AG20443 (cell line): ENCODE measurements at places on chromosomes 5 and 9.

DNA sequence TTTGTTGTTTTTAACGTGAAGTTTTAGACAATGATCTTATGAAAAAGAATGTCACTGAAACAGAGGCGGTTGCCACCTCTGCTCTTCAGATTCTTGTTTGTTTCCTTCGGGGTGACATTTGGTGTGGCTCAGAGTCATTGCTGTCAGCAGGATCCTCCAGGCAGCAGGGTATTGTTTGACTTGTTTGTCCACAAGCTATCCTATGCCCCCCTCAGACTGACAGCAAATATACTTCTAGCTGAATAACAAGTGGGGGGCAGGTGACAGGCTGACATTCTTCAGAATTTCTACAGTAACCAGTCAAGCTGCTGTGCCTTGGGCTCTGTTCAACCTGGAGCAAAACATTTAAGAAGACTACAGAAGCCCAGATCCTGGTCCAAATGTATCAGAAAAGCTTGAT is 383.3 kb downstream of the YTHDC2 start:
- DNase-seq, result no peak

GRCh38 chr9:99140685-99141314 is 35.9 kb downstream of the TGFBR1 start:
- DNase-seq, result peak; percentile 71

DNA sequence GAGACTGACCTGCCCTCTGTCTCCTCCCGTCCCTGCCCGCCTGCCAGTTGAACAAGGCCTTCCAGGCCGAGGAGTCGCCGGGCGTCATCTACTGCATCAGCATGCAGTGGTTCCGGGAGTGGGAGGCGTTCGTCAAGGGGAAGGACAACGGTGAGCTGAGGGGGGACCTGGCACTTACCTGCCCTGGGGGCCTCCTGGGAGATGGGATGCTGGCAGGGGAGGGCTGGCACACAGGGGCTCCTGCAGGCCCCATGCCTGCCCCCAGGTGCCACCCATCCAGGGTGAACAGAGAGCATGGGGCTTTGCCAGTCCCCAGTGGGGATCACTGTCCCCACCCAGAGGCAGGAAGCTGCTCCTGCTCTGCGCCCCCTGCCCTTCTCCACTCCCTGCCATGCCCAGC is 43.0 kb downstream of the USP20 start:
- DNase-seq, result no peak

DNA sequence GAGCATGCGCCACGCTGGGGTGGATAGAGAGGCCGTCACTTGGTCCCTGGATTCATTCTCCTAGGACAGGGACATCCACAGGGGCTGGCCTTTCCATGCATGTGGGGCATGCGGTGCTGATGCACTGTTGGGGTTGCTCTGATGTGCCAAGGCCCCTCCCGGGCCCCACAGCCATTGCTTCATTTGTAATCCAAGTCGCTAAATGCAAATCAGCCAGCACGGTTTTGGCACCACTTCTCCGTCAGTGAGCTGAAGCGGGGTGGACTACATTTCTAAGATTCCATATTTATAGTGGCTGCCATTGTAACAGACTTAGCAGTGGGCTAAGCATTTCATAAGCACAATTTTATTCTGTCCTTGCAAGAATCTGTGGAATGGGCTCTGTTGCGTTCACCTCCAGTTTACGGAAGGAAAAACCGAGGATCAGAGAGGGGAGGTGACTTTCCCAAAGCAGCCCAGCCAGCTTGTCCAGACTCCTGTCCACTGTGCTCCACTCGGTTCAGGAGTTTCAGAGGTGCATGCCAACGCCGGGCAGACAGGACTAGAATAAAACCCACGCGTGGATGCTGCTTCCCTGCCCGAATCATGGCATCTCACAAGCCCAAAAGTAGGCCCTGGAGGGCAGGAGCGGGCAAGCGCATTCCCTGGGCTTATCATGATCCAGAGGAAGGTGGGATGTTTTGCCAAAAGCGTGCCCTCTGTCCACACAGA is 102.6 kb upstream of the COL5A1 start:
- DNase-seq, result no peak

DNA sequence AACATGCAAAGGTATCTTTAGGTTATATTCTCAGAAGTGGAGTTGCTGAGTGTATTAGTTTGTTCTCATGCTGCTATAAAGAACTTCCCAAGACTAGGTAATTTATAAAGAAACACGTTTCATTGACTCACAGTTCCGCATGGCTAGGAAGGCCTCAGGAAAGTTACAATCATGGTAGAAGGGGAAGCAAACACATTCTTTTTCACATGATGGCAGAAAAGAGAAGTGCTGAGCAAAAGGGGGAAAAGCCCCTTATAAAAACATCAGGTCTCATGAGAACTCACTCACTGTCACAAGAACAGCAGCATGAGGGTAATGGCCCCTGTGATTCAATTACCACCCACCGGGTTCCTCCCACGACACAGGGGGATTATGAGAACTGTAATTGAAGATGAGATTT is 163.6 kb upstream of the PRLR start:
- no peak for DNase-seq

GRCh38 chr5:91049800-91050199 is 333.3 kb downstream of the ARRDC3 start:
- peak; percentile 47 for DNase-seq

GRCh38 chr9:105854026-105854782 is 159.9 kb downstream of the TMEM38B start:
- no peak for DNase-seq

GRCh38 chr9:78132701-78133058 is 101.1 kb upstream of the GNAQ start:
- DNase-seq, result no peak

DNA sequence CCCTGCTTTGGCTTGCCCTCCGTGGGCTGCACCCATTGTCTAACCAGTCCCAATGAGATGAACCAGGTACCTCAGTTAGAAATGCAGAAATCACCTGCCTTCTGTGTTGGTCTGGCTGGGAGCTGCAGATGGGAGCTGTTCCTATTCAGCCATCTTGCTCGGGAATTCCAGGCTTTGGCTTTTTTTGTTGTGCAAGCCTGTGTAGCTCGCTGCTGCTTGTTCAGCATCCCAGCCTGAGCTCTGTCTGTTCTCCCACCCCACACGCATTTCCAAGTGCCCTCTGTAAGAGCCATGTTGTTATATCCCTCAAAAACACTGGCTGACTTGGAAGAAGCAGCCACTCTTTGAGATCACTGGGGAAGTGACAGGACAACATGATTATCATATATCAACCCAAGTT is 101.6 kb upstream of the DPYSL3 start:
- peak; percentile 11 for DNase-seq

GRCh38 chr5:175742290-175742994 is 84.6 kb downstream of the HRH2 start:
- DNase-seq, result no peak

GRCh38 chr5:130605234-130605633 is 559.8 kb downstream of the HINT1 start:
- DNase-seq, result no peak

- no peak for DNase-seq
Observed at GRCh38 chr9:135787776-135788575, 86.0 kb downstream of the KCNT1 start.

GRCh38 chr5:122967625-122968024 is 68.9 kb downstream of the PPIC start:
- no peak for DNase-seq

- DNase-seq, result peak; percentile 85
Observed at GRCh38 chr5:33649549-33650482, 209.1 kb downstream of the TARS1 start.

DNA sequence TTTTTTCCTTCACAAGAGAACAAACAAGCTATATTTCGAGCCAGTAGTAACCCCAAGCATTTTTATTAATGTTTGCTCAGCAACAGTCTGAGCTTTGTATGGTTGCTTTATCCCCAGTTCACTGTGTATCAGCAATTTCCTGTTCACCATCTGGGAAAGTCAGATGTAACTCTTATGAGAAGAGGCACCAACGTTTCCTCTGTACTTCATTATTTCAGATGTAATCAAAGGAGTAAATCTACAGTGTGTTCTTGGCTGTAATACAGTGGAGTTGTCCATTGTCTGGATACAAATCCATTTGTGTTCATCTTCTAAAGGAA is 340.2 kb downstream of the ARRDC3 start:
- no peak for DNase-seq

- DNase-seq, result no peak
Observed at GRCh38 chr5:161002571-161003074, 150.6 kb upstream of the ATP10B start.

DNA sequence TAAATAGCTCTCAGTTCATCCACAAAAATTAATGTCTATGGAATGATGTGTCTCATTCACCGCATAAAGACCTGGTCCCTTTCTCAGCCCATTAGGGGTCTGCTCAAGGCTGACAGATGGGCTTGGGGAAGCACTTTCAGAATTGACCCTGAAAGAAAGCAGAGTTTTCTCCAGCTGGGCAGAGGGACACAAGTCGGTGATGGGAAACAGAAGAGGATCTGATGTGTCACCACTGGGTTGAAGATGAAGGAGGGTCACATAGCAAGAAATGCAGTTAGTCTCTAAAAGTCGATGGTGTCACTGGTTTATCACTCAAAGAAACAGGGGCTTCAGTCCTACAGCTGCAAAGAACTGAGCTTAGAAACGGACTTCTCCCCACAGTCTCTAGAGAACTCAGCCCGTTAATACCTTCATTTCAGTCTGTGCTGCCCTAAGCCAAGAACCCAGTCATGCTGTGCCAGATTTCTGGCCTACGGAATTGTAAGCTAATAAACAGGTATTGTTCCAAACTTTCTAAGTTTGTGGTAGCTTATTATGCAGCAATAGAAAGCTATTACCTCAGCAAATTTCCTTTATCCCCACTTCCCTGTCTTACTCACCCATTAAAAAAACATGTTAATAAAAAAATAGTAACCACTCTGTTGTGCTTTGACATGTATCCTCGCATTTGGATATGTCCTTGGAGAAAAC is 64.6 kb downstream of the ADAMTS12 start:
- DNase-seq, result no peak

GRCh38 chr5:89071101-89071940 is 188.3 kb upstream of the MEF2C start:
- DNase-seq, result no peak

DNA sequence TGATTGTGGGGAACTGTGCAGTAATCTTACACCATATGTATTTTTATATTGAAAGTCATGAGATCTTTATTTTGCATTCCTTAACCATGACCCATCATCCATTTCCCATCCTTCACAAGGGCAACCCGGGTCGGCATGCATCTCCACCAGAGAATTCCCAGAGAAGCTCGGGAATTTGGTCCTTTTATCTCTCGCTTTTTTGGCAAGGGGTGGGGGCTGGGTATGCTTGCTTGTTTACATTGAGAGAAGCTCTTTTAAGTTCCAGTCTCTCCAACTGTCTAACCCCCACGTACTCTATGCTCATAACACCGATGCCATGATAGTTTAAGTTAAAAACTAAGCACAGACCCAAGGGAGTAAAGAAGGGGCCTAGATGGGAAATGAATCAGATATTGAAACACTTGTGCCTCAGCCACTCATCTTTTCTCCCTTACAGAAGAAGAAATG is 109.9 kb upstream of the NFIB start:
- DNase-seq, result peak; percentile 37

- no peak for DNase-seq
Observed at GRCh38 chr9:4020038-4020754, 279.7 kb downstream of the GLIS3 start.

GRCh38 chr5:122130152-122130551 is 806 bp downstream of the ZNF474 start:
- no peak for DNase-seq

DNA sequence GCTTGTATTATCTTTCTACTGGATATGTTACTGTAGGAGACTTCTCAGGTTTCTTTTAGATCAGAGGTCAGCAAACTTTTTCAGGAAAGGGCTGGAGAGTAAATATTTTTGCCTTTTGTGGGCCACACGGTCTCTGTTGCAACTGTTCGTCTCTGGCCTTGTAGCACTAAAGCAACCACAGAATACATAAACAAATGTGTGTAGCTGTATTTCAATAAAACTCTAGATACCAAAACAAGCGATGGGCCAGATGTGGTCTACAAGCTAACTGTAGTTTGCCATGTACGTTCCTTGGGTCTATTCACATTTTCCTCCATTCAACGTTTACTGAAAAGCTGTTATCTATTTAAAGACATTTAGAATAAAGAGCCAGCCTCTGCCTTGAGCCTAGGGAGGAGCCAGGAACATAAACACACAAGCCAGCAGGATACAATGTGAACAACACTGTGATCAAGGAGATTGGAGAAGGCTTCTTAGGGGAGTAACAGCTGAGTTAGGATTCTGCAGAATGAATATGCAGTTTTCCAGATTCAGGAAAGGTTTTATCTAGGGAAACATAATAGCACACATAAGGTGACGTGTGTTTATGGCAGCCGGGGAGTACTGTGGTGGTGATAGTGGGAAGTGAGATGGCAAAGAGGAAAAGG is 33.0 kb upstream of the HOMER1 start:
- peak; percentile 27 for DNase-seq

DNA sequence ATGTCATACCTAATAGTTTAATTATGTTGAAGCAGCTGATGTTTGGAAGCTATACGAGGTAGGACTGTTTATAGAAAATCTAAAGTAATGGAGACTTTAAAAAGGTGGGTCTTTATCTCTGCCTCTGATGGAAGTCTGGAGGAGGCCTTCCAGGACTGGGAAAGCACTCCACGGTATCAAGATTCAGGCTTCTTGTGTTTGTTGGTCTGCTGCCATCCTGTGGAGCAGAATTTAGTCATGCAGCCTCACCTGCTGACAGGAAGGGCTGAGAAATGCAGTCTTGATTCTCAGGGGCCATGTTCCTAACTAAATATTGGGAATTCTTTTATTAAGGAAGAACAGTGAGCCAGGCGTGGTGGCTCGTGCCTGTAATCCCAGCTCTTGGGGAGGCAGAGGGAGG is 15.9 kb downstream of the SPDL1 start:
- no peak for DNase-seq

DNA sequence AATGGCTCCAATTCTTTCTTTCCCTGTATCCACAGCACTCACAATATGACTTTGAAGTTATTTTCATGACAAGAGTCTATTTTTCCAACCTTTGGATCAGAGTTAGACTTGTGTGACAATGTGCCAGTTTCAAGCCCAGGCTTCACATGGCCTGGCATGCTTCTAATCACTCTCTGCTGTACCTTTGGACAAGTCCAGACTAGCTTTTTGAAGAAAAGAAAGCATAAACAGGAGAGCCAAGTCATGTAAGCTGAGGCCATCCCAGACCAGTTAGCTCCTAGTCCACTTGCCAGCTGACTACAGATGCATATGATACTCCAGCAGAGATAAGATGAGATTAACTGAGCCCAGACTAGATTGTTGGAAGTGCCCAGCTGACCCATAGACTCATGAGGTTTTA is 513.6 kb upstream of the C9orf72 start:
- no peak for DNase-seq
